Substantia nigra (tissue), 51 donors: ENCODE measurements at places on chromosomes 12 and 14.
A peak's percentile ranks its signal among the peaks of the same experiment; 100 is the strongest.

DNA sequence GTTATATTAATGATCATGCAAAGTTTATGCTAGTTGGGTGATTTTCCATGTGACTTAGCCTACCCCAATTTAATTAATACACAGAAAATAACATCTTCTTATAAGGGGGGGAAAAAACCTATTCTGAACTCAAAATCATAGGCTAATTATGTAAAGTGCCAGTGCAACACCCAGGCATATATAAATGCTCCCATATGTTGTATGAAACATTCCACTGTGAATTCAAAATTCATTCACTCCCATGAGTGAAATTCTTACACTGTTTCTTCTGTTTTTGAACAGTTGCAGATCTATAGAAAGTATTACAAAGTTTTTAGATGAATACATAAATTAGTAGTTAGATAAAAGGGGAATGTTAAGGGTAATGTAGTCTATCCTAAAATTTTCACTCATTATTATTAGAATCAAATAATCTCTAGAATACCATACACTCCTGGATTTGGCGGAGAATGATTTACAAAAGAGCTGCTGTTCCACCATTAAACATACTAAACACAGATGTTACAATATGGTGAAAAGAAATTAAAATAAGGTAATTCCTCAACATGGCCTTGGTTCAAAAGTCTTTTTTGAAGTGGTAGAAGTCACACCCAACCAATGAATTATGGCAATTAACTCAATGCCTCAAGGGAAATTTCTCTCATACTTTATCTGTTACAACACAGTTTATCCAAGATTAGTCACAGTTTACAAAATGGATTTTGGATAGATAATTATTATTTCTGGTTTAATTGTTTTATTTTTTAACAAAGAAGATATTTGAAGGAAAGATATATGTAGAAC lies 454.1 kb upstream of the FLRT2 start:
- DNase-seq = no peak

DNA sequence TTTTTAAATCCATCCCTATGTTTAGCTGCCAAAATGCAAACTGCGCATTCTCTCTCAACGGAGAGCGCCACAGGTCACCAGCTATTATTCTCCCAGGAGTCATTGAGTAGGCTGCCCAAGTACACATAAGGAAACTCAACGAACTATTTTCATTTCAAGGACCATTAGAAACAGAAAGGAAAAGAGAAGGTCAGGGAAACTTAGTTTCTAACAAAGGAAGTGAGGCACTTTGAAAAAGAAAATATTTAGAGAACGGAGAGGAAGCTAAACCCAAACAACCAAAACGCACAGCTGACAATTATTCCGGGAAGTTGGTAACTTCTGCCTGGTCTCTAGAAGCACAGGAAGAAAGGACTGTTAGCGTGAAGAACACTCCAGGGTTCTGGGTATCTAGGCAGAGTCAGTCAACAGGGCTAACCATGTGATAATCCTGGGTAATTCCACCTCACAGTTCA lies 23.5 kb downstream of the GPHB5 start:
- DNase-seq = no peak

DNA sequence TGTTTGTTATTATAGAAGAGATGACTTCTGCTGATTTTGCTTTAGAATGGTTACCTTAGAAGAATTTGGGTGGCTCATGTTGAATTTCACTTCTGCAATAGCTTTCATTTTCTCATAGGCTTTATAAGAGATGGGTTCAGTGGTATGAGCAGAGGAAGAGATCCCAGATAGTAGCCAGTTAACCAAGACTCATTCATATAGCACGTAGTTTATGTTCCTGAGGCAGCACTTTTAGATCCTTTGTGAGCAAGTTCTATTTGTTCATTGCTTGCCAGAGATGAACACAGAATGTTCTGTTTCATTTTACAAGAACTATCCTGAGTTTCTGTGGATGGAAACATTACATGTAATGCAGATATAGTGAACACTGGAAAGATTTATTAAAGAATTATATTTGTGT lies 32.2 kb downstream of the RAB21 start:
- no peak for DNase-seq

GRCh38 chr12:120007272-120007671 lies 18.2 kb downstream of the BICDL1 start:
- DNase-seq = no peak

DNA sequence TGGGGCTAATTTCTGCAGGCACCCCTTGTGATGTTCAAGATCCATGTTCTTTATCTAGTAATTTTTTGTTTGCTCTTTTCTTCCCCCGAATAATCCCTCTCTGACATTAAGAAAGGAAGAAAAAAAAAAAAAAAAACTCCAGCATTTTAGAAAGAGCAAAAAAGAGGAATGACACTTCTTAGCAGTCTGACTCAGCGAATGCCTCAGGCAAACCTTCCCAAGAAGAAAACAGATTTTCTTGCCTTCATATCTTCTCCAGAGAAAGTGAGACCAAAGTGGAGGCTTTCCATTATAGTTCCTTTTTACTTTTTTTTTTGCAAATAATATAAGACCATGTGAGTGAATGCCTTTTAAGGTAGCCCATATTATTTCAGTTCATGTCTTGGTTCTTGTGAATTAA lies 479.0 kb upstream of the SYT1 start:
- DNase-seq = no peak

DNA sequence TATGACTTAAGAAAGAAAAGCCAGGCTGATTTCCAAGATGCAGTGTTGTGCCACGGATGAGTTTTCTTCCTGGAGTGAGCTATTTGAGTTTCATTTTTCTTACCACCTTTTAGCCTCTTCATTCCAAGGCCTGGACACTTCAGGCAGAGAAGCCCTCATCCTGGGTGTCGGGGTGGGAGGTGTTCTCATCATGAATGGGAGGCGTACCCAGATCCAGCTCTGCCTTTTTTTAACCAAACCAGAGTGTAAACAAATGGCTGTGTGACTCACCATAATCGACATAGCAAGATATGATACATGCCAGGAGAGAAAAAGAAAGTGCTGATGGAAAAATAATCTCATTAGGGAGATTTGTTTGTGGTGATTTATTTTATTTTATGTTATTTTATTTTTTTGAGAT lies 79.9 kb downstream of the ARF6 start:
- DNase-seq = no peak

GRCh38 chr12:47190271-47190750 lies 110.6 kb upstream of the AMIGO2 start:
- no peak for DNase-seq

DNA sequence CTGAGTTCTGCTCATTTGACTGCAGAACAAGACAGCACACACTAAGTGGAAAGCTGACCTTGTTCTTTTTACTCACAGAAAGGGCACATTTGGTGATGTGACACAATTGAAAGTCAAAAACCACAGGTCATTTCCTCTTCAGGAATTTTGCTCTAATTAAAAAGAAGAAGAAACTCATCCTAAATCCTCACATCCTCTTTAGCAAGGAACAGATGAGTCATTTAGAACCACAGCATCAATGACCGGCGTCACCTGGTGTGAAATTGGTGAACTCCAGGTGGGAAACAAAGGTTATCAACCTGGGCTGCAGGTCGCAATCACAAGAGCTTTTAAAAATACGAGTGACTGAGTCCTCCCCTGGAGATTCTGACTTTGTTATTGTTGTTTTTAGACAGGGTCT lies 2.9 kb upstream of the RNU6-8 start:
- no peak for DNase-seq

DNA sequence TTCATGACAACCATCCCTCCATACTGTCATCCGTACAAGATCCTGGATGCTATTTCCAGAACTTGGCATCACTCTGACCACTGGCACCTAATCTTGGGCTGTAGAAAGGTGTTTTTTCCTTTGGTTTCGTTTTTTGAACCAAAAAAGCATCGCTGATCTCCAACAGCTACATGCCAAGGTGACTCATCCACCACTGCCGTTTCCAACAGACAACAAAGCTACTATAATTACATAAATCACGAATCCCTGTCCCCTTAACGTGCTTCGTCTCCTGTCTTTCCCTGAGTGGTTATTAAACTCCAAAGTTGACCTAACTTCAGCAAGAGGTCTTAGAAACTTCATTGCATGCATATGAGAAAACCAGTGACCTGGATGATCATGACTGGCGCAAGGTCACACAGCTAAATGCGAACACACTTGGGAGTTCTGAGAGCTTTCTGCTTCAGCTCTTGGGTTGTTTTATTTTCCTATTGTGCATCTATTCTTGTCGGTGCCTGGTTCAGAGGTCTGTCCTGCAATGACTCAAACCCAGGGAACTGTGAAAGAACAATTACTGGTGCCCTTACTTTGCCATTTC lies 99.9 kb downstream of the PPM1H start:
- no peak for DNase-seq

DNA sequence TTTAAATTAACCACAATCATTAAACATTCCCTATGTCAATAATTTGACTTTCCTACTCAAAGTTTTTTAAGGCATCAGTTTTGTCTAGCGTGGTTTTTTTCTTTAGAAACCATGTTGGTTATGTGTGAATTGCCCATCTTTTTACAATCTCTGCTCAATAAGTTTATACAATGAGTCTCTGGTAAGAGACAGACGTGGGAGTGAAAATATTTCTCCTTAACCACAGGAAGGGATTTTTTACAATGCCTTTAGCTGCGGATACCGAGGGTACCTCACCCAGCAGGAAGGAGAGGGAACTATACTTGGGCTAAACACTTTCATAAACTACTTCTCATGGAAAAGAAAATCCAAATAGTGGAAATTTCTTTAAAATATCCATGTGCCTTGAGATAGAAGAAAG lies 191.4 kb upstream of the BCL2L14 start:
- no peak for DNase-seq

DNA sequence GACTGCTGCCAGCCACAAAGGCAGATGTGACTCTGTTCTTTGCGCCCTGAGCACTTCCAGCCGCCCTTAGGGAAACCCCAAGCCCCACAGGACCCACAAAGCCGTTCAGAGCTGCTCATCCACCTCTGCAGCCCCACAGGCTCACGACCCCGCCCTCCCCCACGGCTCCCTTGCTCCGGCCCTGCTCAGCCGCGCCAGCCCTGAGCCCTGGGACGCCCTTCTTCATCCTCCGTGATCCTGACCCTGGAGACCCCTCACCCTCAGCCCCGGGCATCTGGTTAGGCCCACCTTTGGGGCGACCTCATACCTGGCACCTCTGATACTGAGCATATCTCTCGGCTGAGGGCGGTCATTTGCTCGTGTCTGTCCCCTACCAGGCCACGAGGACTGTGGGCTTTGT lies 125.8 kb upstream of the EVL start:
- DNase-seq = no peak

DNA sequence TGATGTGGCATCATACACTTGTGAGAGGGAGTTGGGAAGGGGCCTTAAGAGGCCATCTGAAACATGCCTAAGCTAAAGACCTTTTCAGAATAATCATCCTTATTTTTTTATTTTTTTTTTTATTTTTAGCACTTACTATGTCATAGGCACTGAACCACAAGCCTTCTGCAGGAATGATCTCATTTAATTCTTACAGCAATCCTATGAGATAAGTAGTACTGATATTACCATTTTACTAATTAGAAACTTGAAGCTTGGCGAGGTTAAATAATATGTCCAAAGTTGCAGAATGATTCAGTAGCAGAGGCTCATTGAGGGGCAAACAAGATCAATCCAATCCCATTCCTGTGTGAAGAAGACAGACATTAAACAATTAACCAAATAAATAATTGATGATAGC lies 33.4 kb upstream of the DDHD1 start:
- no peak for DNase-seq

DNA sequence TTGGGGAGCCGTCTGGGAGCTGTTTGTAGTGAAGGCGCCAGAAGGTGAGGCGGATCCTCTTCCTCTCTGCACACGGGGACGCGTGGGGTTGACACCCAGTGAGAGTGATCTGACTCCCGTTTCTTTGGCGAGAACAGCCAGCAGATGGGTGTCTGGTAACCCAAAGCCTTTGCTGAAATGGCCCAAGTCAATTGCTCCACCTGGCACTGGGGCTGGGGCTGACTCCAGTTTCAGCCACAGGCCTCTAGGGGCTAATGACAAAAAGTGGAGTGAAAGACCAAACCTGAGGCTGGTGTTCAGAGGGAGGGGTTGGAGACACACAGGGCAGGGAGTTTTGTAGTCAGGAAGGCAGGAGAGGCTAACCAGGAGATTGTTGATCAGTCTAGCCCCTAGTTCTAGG lies 87.0 kb downstream of the FRMD6 start:
- DNase-seq = no peak

GRCh38 chr12:86787419-86787818 lies 531.2 kb upstream of the MGAT4C start:
- no peak for DNase-seq

DNA sequence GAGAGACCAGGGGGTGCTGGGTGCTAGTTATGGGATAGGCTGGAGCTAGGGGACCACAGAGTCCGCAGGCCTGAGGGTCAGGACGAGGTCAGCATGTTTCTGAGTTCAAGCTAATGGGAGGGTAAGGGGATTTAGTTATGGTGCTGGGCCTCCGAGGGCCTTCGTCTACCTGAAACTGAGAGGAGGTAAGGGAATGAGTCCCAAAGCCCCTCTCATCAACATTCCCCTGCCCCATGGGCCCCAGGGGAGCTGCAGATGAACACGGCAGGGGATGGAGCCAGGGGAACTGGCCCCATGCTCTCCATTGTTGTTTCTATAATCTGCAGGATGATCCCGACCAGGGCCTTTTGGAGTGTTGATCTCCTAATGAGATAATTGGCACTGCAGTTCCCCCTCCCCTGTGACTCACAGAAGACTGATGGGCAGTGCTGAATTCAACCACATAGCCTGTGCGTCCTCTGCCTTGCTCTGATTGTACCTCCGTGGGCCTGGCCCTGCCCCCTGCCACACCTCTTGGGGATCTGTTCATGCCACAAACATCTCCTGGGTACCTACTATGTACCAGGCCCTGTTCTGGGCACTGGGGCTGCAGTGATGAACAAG lies 21.4 kb downstream of the FAIM2 start:
- no peak for DNase-seq

GRCh38 chr14:73739174-73739898 lies 25.2 kb upstream of the PNMA1 start:
- DNase-seq = no peak

- no peak for DNase-seq
Measured at GRCh38 chr12:32918890-32919801, 22.6 kb upstream of the PKP2 start.

DNA sequence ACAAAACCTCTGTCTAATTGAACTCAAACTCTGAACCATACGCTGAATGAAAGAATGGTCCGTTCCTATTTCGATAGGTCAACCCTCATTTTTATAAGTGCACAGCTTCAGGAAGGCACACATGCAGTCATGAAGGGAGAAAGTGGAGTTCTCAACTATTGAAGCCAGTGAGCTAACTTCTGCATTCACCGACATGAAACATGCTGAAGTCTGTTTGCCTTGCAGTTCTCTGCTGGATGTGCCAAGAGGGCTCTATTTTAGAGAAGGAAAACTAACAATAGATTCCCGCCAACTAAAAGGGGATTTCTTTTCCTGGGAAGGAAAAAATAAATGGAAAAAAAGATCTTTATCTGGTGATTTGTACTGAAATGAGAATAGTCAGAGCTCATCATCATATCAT lies 191.0 kb upstream of the PLEKHG7 start:
- no peak for DNase-seq

DNA sequence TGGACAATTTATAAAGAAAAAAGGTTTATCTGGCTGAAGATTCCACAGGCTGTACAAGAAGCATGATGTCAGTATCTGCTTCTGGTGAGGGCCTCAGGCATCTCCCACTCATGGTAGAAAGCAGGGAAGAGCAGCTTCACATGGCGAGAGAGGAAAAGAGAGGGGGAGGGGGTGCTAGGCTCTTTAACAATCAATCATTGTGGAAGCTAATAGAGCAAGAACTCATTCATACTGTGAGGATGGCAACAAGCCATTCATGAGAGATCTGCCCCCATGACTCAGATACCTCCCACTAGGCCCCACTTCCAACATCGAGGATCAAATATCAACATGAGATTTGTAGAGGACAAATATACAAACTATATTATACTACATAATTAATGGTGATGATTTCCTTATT lies 361.9 kb upstream of the FAR2 start:
- DNase-seq = peak; percentile 16
